ENCODE measurements at places on chromosomes 5 and 9.

DNA sequence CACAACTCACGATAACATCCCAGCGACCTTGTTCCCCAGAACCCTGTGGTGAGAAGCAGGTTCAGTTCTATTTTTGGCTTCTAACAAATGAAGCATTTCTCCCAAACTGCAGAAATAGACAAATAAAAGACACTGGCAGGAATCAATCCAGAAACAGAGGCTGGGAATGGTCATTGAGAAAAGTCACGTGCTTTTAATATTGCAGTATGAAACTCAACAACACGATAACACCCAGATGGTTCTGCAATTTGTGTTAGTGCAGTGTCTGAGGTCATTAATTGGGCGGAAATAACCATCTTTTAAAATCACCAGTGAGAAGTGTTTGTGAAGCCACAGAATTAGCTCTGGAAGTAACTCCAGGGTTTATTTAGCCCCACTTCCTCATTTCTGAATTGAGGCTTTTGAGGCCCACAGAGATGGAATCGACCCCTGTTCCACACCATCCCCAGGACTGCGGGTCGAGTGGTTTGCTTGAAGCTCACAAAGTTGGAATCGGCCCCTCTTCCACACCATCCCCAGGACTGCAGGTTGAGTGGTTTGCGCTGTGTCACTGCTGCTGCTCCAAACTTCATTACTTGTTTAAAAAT is 164.7 kb upstream of the IRX4 start:
- DNase-seq, result no peak

- DNase-seq, result no peak
These were observed 4.5 kb upstream of the PALM2AKAP2 start for GRCh38 chr9:109775516-109775915.

DNA sequence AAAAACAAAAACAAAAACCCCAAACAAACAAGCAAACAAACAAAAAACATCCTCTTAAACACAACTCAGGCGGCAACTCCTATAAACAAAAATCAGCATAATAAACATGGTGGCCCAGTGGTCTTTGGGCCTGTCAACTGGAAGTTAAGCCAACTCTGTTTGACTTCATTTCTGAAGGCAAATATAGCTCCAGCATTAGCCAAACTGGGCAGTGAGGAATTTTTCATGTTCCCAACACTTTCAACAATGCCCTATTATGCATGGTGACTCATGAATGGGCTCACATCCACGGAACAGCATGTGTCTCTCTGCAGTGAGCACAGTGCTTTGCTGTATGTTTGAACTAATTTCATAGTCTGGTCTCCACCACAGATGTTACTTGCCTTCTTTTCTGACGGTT is 143.9 kb upstream of the STC2 start:
- DNase-seq, result no peak

DNA sequence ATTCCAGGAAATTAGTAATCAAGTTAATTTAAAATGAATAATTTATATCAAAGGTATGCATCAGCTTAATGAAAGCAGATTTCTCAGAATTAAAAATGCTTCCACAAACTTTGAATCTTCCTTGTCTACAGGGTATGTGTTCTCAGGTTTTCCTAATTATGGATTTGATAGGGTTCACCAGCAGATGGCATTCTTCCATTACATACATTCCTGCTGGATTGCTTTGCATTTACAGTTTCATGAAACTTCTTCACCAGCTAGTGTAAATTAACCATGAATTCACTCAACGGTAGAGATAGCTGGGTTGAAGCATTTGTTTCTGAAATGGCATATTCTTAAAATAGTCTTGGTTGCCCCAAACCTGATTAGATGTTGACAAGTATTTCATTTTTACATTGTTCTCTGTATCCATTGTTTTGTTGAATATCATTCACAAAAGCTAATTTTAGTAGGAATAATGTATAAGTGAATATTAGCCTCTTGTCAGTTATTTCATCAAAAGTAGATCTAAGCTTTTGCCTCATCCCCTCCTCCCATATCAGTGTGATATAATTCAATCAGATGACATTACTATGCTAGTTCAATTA is 68.7 kb upstream of the WDR41 start:
- no peak for DNase-seq

DNA sequence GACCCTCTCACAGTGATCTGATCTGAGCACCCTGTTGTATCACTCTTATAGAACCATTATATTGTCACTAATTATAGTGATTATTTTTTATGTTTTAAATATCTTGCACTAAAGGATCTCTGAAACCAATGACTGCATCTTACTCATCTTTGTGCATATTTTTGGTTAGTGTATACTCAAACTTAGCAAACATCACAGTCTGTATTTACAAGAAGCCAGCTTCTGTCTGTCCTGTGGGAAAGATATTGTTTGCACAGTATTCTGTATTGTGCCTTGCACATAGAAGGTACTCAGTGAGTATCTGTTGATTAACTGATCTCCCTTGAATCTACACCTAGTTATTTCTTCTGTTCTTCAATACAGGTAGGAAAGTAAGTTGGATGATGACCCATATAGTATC is 131.5 kb downstream of the PAM start:
- DNase-seq, result no peak

DNA sequence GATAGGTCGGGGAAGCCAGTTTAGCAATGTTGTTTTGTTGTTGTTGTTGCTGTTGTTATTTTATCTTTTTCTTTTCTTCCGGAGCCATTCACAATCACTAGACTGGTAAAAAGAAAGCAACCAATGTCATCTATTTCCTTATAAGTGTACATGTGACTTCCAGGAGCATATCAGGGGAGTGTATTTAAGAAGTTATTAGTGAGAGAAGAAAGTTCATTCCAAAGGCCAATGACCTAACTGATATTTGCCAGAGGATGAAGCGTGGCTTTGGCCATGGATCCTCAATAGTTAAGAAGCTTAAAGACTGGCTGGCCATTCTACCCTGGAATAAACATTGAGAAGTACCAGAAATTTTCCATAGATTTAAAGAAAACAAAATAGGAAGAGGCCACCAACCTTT is 341.4 kb upstream of the RFX3 start:
- no peak for DNase-seq

DNA sequence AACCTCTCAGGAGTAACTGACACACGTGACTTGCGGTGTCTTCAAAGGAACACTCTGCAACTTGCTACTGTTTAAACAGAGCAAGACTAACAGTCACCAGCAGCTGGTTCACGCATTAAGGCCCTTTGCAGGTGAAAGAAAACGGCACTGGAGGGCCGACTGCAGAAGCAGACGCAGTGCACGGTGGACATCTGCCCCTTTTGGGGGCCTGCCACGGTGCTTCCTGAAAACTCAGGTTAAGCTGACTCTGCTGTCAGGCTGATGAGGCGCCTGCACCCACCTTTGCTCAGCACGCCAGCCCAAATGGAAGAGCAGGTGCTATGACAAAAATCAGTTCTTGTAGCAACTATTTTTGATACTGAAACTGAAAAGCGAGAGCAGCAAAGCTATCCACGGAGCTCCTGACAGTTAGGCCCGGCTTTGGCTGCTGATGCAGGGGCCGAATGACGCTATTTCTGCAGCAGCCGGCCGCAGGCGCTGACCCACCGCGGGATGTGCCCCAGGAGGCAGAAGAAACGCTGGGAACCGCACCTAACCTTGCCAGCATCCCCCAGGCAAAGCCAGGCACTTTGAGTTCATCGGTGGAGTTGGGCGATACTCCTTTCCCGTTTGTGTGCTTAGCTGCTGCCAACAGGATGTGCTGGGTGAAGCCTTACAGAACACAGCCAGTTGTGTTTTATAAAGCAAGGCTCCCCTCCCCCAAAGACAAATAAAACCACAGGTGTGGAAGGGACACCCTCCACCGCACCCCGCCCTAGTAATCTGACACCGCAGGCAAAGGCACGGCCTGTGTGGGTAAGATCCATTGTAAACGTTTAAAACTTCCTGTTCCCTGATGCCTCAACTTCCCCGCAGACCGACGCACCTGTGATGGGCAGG is 21.1 kb upstream of the TERT start:
- DNase-seq, result peak; percentile 46

DNA sequence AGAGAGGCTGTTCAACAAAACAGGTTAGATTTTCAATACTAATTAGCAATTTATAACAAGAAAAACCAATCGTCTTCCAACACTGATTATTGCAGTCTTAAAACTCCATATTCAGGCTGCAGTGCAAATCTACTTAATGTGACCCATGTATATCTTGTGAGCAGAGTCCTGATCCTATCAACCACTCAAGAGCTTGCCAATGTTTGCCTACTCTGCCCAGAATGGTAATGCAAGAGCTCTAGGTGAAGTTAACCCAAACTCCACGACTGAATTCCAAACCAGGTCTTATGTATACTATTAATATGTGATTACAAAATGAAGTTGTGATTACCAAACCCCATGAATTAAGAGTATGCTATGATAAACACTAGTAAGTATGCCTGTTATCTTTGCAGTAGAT is 17.1 kb downstream of the EFNA5 start:
- DNase-seq, result no peak

DNA sequence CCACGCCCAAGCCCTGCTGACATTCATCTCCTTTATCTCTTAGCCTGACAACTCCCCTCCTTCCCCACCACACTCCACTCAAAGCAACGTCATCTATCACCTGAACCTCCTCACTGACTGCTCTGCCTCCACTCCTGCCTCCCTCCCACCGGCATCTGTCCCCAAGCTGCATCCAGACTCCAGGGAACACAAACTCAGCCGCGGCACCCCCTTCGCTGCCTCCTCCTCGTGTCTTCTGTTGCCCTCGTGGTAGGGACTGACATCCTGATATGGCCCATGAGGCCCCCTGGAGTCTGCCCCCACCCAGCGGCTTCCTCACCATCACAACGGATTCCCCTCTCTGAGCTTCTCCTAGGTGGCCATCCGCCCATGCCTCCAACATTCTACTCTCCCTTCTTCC is 101.0 kb upstream of the TAS2R1 start:
- no peak for DNase-seq

DNA sequence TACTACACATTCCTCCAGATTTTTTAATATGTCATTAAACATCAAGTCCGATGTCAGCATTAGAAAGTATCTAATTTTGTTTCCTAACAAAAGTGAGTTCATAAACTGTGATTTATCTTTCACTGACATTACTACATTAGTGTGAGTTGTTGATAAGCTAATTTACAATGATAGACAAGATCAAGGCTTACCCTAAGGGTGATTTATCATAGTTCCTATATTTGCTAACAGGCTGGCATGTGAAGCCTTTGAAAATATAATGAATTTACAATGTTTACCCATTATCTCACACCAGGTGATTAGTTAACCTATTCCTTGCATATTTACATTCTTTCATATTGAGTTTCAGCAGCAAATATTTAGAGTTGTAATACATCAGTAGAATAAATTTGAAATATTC is 1096.9 kb upstream of the NUDT12 start:
- DNase-seq, result no peak

- DNase-seq, result peak; percentile 42
These were observed 45.9 kb upstream of the KCNMB1 start for GRCh38 chr5:170434966-170435605.

DNA sequence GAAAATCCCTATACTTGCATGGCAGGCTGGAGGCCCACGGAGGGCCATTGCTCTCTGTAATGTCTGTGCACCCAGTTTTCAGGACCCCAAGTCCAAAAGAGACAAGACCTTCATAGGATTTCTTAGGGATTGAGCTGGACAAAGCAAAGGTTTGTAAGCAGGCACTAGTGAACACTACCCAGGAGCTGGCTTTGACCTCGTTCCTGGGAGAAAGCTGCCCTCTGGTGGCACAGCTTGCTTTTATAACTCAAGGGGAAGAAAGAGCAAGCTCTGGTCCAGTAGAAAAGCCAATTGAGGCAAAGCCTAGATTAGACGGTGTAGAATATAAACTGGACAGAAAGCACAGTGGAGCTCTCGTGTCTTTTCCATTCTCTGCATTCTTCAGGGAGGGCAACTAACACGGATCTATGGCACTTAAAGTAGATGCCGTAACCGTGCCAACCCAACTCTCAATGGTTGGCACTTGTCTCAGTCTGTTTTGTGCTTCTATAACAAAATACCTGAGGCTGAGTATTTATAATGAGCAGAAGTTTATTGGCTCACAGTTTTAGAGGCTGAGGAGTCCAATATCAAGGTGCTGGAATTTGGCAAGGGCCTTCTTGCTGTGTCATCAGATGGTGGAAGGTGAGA is 7.9 kb downstream of the GABRP start:
- DNase-seq, result no peak

DNA sequence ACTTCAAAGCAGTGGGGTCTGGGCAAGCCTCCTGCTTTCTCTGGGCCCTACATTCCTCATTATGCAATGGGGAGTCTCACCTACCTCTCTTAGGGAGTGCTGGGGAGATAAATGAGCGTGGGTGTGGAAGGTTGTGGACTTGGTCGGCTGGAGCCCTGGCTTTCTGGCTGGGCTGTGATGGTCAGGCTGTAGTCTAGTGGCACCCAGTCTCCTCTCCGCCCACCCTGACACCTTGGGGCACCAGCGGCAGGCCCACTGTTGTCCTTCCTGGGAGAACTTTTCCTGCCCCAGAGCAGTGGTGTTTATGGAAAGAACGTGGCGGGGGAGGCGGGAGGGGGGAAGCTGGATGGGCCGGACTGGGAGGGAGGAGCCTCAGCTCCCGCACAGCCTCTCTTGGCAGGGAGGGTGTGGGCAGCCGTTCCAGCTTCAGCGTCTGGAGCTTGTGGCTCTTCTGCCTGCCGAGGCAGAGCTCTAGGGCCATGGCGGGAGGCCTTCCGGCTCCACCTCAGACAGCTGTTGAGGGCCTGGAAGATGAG is 4.1 kb downstream of the PTGS1 start:
- DNase-seq, result no peak

- no peak for DNase-seq
These were observed 79.2 kb downstream of the MEGF10 start for GRCh38 chr5:127369796-127370195.

All from stimulated activated naive CD4-positive, alpha-beta T cell (primary cell).